ENCODE measurements at places on chromosomes 1 and 21.

- no peak for DNase-seq
These were observed 3.7 kb upstream of the SDC3 start for GRCh38 chr1:30912224-30912623.

DNA sequence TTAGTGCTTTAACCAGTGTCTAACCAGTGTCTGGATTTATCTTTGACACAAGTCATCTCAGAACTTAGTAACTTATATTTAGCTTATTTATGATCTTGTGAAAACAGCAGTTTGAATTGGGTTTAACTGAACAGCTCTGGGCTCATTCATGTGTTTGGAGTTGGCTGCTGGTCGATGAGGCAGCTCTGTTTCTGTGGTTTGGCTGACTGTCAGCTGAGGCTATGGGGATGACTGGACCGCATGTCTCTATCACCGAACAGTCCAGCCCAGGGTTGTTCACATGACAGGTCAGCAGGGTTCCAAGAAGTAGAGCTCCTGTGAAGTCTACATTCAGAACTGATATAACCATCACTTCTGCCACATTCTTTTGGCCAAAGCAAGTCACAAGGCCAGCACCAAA, 29.1 kb upstream of the C21orf91 start:
- DNase-seq = no peak

GRCh38 chr1:54228638-54229079, 28.7 kb downstream of the MRPL37 start:
- no peak for DNase-seq

DNA sequence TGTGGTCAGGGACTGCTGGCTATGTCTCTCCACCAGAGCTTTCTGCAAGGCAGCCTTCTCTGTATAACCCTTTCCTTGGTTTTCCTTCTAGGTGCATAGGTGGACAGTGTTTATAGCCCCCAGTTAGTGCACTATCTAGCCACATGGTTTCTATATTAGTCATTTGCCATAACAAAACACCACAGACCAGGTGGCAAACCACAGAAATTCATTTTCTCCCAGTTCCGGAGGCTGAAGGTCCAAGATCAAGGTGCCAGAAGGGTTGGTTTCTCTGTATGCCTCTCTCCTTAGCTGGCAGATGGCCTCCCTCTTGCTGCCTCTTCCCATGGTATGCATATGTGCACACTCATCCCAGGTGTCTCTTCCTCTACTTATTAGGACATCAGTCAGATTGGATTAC, 106.4 kb downstream of the KAZN start:
- no peak for DNase-seq

- DNase-seq = no peak
These were observed 163.9 kb downstream of the ST6GALNAC5 start for GRCh38 chr1:77031106-77031662.

DNA sequence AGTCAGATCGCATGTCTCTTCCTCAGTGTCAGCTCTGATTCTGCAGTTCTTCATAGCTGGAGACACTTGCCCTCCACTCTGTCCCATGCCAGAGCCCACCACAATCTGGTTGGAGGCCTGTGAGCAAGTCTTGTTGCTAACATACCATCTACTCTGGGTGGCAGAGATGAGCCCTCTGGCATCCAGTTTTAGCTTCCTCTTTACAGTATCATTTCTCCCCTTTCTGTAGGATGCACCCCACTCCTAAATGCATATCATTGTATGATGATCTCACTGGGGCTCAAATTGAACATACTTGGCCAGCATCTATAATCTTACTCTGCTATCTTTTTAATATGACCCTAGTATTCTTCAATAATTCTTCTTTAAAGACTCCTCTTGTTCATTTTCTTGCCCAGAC, 16.9 kb downstream of the PCNX2 start:
- no peak for DNase-seq
